ENCODE measurements at places on chromosomes 7 and 10.

GRCh38 chr10:89242345-89242684, 9.3 kb downstream of the LIPA start:
- DNase-seq: no peak

- no peak for DNase-seq
Observed at GRCh38 chr10:70672165-70673042, at the start of gene ADAMTS14. Gene ADAMTS14, plus strand, starts transcription at chr10:70672506. Its CDS starts 297 bp downstream, at chr10:70672803.

- DNase-seq: peak; percentile 28
Observed at GRCh38 chr10:31135171-31135570, 103.5 kb upstream of the ZNF438 start.

DNA sequence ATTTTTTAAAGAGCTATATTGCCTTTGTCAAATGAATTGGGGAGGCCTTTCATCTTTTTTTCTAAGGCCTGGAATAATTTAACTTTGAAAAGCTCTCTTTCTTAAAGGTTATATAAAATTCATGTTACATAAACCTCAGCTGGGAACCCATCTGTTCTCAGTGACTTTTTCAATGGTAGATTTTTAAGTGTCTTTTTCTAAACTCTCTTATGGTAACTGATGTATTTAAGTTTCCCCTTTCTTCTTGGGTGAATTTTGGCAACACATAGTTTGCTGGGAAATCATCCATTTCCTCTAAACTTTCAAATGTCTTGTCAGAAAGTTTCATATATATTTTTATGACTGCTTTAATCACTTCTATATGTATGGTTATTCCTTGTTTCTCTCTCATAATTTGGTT, 362.2 kb upstream of the KLF6 start:
- no peak for DNase-seq

DNA sequence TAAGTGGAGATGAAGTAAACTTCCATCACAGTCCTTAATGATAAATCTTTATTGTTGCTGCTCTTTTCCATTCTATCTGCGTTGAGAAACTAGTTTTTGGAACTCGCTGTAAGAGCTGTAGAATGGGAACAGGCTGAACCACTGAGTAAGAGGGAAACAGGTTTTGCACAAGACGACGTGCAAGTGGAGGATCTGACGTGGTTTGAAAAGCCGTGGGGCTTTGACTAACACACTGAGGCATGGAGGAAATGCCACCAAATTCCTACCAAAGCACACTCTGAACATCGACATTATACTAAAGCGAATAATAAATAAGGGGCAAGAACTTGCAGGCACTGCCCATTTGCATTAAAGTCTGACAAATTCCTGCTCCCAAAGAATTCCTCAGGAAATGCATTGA, 160.6 kb downstream of the KLF6 start:
- peak; percentile 79 for DNase-seq

DNA sequence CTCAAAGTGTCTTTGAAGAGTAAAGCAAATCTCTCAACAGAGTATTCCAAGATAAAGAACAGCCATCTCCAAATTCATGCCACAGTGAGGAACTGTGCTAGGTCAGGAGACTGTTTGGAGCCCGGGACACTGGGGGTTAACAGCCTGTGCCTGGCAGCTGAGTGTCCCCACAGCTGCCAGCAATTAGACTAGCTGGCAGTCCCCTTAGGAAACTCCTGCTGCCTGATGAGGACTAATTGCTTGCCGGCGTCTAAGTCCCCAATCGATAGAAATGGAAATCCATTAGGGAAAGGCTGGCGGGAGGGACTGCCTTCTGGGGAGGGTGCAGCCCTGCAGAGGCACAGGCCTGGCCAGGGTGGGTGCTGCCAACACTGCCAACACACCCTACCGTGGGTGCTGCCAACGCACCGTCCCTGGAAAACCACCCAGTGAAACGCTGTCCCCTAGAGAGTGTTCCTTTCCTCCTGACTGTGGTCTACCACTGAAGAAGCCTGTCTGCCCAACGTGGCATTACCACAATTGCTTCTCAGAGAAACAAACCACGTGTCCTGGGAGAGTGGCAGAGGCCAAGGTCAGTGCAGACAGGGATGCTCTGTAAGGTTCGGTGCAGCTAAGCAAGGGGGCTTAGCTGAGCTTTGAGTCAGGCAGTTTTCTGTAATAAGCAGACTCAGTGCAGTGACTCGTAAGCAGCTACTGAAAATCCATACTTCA, 60.8 kb downstream of the XRCC2 start:
- DNase-seq: no peak

GRCh38 chr7:107744345-107744750, 406 bp downstream of the CBLL1 start:
- DNase-seq: no peak

- DNase-seq: no peak
Observed at GRCh38 chr7:28984217-28984616, 26.1 kb upstream of the TRIL start.

DNA sequence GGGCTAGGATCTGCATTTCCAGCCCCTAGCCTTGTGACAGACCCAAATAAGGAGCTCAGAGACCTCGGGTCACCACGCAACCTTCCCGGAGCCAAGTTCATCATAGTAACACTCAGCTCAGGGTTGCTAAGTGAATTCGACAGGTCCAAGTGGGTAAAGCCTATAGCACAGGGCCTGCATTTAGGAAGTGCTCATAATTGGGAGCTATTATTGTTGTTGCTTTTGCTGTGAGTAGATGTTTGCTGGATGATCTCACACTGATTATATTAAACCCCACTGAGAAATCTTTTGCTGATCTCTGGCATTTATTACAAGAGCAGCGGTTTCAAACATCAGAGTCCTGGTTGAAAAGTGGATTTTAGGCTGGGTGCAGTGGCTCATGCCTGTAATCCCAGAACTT, 20.3 kb upstream of the SAR1A start:
- DNase-seq: no peak

GRCh38 chr7:157480371-157481050, 143.7 kb downstream of the DNAJB6 start:
- no peak for DNase-seq

DNA sequence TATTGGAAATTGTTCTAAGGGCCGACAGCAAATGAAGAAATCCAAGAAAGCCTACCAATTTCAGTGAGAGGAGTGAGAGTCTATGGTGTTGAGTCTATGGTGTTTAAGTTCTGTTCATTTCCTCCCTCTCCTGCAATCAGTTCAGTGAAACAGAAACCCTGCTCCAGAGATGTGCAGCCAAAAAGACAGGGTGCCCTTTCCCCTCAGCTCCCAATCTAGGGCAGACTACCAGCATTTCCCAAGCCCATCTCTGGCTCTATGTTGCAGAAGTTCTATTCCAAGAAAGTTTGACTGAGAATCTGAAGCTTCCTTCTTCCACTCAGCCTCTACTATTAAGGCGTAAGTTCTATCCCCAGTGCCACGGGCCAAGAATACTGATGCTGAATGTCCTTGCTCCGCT, 18.5 kb upstream of the ALOX5 start:
- no peak for DNase-seq

DNA sequence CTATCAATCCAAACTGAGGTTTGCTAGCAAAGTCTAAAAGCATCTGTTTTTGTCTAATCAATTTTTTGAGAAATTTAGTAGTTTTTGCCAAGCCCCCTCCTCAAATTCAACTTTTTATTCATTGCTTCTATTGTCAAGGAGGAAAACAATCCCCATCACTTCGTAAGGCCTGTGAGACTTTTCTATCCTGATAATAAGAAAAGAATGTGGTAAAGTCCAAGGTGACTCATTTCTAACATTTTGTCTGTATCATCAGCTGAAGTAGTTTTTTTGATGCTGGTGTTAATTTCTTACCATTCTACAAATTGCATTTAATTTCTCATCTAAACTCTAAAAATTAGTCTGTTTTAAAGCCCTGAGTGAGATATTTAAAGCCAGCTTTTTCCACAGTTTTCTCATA, 11.7 kb downstream of the ANK3 start:
- DNase-seq: no peak

DNA sequence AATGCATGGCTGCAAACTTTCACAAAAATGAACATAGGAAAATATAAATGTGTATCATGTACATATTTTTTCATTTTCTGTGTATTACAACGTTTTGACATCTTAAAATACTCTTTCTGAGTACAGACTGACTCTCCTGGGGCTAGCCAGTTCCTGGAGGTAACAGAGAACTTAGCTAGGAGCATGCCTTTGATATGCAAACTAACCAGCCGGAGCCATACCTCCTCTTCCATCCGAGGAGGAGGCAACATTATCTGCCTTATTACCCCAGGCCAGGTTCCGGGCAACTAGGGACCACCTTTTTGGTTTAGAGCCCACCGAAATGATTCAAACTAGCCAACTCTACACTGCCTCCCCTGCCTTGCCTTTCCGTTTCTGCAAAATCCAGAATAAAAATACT, 33.7 kb upstream of the HECW1 start:
- DNase-seq: no peak

DNA sequence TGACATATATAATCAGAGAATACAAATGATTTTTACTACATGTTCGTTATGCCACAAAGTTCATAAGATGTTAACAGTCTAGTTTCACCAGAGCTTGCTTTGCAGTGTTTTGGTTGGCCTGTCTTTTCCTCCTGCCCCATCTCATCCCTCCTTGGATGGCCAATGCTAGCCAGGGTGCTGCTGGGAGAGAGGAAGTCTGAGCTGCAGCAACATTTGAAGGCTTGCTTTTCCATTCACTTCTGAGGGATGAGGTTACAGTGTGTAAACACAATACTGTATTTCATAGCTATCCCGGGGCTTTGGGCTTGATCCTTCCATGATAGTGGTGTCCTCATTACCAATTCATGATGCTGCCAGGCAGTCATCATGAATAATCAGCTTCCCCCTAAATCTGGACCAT, 170.5 kb downstream of the RAB11FIP2 start:
- DNase-seq: no peak

- no peak for DNase-seq
Observed at GRCh38 chr7:107194052-107194451, 25.2 kb downstream of the HBP1 start.

GRCh38 chr10:23047201-23048050, 48.0 kb upstream of the MSRB2 start:
- no peak for DNase-seq

DNA sequence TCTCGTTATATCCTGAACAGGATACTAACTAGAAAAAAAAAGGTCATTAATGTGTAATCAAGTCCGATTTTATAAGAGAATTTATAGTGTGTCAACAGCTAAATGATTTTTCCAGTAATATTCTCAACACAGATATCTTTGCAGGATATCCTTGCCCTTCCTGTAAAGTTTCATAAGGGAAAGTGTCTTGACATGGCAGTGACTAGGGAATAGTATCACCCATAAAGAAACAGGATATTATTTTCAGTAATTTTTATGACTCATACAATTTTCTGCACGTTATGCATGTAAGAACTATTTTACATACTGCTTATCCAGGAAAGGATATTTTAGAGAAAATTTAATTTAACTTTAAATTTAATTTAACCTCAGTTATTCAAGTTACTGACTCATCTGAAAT, 19.5 kb upstream of the PNLIP start:
- no peak for DNase-seq

DNA sequence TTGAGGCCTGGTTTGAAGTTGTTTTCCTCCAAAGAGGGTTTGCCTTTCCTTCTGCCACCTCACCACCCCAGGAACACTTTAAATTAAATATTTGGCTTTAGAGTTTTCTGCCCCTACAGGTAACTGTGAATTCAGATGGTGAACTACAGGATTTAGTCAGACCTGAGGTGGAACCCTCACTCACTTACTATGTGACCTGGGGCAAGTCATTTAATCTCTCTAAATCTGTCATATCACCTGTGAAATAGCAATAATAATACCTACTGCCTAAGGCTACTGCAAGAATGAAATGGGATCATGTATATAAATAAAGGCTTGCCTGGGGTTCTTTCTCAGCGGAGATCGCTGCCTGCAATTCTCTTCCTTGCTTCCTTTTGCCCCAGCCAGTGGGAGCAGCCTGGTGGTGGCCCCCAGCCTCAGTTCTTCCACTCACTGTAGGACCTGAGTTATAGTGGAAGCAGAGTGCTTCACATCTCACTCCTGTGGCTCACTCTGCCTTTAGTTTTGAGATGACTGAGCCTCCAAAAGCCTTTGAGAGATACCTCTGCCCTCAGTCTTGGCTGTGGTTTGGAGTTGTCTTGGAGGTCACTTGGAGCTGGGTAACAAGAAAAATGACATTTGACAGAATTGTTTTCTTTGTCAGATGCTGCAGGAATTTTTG, 6.1 kb upstream of the ANKRD2 start:
- no peak for DNase-seq

GRCh38 chr7:4724648-4725013, 42.5 kb downstream of the FOXK1 start:
- no peak for DNase-seq

DNA sequence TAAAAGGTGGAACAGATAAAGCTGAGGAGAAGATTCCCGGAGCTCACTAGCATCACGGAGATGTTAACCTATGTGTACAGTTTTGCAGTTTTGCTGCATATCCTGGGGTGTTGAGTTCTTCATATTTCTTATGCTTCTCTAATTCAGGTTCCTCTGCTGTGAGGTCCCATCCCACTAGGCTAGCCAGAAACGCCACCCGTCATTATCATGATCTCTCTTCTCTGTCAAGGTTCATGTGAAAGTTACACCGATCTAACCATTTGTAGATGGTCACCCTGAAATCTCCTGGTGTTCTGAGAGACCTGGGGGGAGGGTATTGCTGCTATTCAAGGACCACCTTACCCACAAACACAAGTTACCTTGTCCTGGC, 136.3 kb downstream of the CCDC71L start:
- DNase-seq: no peak

DNA sequence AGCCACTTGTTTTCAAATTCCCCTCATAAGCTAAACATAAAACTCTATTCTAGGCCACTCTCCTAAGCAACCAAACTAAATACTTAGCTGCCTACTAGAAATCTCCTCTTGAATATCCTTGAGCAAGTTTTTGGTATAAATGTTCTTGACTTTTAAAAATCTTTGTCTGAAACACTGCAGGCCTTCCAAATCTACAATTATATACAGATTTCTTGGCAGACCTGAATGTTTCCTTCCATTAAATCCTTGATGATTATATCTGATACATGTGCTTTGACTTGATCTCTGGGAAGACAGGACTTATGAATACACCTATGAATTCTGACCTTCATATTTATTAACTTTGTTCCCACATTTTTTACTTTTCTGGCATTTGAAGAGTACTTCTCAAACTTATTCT, 314.5 kb downstream of the CACNA2D1 start:
- no peak for DNase-seq

GRCh38 chr7:23205577-23205908, 23.7 kb downstream of the NUP42 start:
- no peak for DNase-seq

- no peak for DNase-seq
Observed at GRCh38 chr7:22579961-22580360, 80.0 kb upstream of the STEAP1B start.

DNA sequence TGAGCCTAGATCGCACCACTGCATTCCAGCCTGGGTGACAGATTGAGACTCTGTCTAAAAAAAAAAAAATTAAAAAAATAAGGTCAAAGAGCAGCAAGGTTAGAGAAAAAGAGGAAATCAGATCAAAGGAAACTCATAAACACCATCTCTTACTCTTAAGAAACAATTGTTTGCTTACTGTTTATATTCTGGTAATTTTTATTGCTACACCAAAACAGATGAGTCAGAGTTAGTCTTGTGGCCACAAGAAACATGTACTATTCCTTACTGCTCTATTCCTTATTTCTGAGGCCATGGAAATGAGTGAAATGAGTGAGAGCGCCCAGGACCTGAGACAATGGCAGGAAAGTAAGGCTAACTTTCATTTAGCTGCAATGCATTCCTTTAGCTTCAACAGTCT, 387.3 kb downstream of the HPSE2 start:
- DNase-seq: no peak
